HFFc6 (cell line): ENCODE measurements at places on chromosomes 12 and 14. TPM values are rescaled to one million over a fixed set of nuclear protein-coding genes. Genes with fewer than 3 reads are reported as not detected.

GRCh38 chr14:75359098-75359497, 68.7 kb upstream of the JDP2 start:
- DNase-seq, result no peak
- H3K4me3 ChIP-seq, result no peak overlapping the region
- no peak overlapping the region for H3K27ac ChIP-seq
- no peaks in the 10 kb centered on the region for H3K4me1 ChIP-seq
- peaks cover 42% of the 10 kb centered on the region for H3K27me3 ChIP-seq

DNA sequence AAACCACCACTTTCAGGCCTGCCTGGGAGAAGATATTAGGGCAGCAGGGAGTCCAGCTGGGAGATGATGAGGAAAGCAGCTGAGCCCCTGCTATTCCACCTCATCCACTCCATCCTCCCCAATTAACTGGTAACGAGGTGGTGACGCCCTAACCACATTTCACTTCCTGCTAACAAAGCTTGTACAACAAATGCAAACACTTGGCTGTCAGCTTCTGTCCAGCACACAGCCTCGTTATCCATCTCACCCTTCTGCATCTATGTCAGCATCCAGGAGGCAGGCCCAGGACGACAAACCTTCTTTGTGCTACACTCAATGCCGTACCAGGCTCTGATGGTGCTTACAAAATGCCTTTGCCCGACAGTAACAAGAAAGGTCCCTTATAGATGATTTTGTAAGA, 225.4 kb downstream of the APAF1 start:
- H3K27me3 ChIP-seq, result no peaks in the 10 kb centered on the region; the same call in 1 of the 2 replicates
- no peaks in the 10 kb centered on the region for H3K36me3 ChIP-seq
- no peaks in the 10 kb centered on the region for H3K4me1 ChIP-seq
- no peak overlapping the region for H3K4me3 ChIP-seq

DNA sequence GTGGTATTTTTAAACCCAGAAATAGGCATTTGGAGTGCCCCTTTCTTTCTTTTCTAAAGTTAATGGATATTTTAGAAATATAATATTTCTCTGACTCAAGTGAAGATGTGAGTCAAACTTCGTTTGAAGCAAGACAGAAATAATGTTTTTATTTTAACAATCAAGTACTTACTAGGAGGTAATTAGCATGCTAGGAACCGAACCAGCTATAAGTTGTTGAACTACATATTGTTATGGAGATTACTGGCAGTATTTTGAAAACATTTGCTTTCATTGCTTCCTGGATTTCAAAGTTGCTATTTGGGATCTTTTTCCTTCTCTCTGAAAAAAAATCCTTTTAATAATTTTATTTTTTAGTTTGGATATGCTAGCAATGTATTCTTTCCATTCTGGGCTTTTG, 225.2 kb downstream of the NEDD1 start:
- no peak overlapping the region for H3K27ac ChIP-seq
- H3K4me3 ChIP-seq, result no peak overlapping the region
- no peaks in the 10 kb centered on the region for H3K4me1 ChIP-seq
- H3K36me3 ChIP-seq, result no peaks in the 10 kb centered on the region

TAS2R30 gene
- 0.26 and 0.34 TPM in 2 replicates for total RNA-seq

- H3K36me3 ChIP-seq, result peaks cover 8% of the 10 kb centered on the region; the same call in 1 of the 2 replicates
- H3K4me1 ChIP-seq, result no peaks in the 10 kb centered on the region
- H3K4me3 ChIP-seq, result no peak overlapping the region
- no peak for DNase-seq
- H3K27ac ChIP-seq, result no peak overlapping the region
- peaks cover 4% of the 10 kb centered on the region; the same call in 1 of the 2 replicates for H3K27me3 ChIP-seq
Measured at GRCh38 chr12:48043771-48044170, 39.5 kb upstream of the COL2A1 start.

OR6C3 gene
- total RNA-seq, result not detected in 3 replicates

DNA sequence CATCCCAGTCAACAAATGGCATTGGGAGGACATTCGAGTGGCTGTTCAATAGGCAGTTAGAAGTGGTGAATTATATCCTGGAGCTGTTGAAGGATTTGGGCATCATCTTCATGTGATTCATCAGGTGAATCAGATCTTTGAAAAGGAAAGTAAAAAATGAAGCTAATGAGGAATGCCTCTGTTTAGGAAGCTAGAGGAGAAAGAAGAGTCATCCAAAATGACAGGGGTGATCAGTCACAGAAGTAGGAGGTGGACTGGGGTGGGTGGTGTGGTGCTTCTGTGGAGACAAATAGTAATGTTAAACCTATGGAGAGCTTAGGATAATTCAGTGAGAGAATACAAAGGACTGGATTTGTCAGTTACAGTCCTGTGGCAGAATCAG, 32.7 kb downstream of the DIP2B start:
- peak overlapping the region; percentile 82 for H3K4me3 ChIP-seq
- DNase-seq, result peak; percentile 85
- H3K27ac ChIP-seq, result peak overlapping the region; percentile 90
- H3K27me3 ChIP-seq, result peaks cover 4% of the 10 kb centered on the region
- peaks cover 24% of the 10 kb centered on the region for H3K4me1 ChIP-seq

GRCh38 chr12:92257261-92257660, 111.6 kb upstream of the BTG1 start:
- peaks cover 38% of the 10 kb centered on the region for H3K4me1 ChIP-seq
- H3K27me3 ChIP-seq, result no peaks in the 10 kb centered on the region
- no peak for DNase-seq
- no peak overlapping the region for H3K4me3 ChIP-seq
- no peak overlapping the region for H3K27ac ChIP-seq

GRCh38 chr12:79127271-79127751, 262.7 kb downstream of the SYT1 start:
- no peaks in the 10 kb centered on the region; the same call in 1 of the 2 replicates for H3K27me3 ChIP-seq
- H3K4me1 ChIP-seq, result peaks cover 26% of the 10 kb centered on the region
- DNase-seq, result peak; percentile 85
- H3K4me3 ChIP-seq, result no peak overlapping the region
- H3K36me3 ChIP-seq, result no peaks in the 10 kb centered on the region

DNA sequence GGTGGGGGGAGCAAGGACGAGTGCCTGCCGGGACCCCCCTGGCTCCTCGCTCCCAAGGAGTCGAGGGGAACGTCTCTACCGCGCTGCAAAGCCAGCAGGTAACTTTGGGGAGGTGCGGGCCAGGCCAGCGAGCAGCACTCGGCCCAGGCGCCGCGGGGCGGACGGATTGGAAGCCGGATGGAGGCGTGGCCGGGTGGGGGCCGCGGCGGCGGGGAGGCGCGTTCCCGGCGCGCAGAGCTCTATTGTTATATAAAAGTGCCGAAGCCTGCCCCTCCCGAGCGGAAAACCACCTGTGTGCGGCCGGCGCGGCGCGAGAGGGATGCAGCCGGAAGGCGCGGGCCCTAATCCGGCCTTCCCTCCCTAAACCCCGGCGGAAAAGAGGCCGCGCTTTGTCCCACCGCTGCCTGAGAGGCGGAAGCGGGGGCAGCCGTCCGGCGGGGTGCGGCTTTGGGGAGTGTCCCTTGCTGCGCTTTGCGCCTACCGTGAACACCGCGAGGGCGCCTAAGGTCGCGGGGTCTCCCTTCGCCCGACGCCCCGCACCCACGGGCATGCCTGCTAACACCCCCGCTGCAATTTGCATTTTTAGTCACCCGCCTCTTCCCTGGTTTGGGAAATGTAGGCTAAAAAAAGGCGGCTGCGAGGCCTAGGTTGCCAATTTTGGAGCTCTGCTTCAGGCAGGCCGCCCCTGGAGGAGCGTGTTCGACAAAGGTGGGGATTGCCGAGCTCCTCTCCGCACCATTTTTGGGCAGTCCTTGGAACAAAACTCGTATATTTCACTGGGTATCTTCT, 1.7 kb upstream of the DUSP6 start:
- peak overlapping the region; percentile 96 for H3K4me3 ChIP-seq
- peaks cover 45% of the 10 kb centered on the region for H3K4me1 ChIP-seq
- peak; percentile 62 for DNase-seq
- H3K27me3 ChIP-seq, result peaks cover 16% of the 10 kb centered on the region

GRCh38 chr12:64672925-64673409, 62.7 kb downstream of the RASSF3 start:
- peaks cover 50% of the 10 kb centered on the region for H3K4me1 ChIP-seq
- H3K27me3 ChIP-seq, result no peaks in the 10 kb centered on the region
- no peak overlapping the region for H3K27ac ChIP-seq
- no peak for DNase-seq
- H3K4me3 ChIP-seq, result no peak overlapping the region

DNA sequence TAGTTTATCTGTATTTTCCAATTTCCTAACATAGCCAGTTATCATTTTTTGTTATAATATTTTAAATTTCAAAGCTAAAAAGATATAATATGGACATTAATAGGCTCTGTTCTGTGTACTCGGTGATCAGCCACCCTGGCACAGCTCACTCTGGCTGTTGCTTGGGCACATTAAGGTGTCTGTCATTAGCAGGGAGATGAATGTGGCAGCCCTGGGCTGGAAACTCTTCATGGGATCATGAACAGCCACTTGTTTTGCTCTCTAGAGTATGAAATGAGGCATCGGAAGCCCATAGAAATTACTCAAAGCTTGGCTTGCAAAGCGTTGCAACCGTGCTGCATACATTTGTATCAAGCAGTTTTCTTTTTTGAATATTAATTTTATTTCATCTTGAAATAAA, 233.2 kb downstream of the DACT1 start:
- H3K4me3 ChIP-seq, result no peak overlapping the region
- H3K36me3 ChIP-seq, result no peaks in the 10 kb centered on the region
- no peak for DNase-seq
- H3K27ac ChIP-seq, result no peak overlapping the region
- H3K4me1 ChIP-seq, result peaks cover 20% of the 10 kb centered on the region

GRCh38 chr14:60848066-60848465, 113.5 kb downstream of the MNAT1 start:
- DNase-seq, result no peak
- H3K4me3 ChIP-seq, result no peak overlapping the region
- H3K36me3 ChIP-seq, result peaks cover 66% of the 10 kb centered on the region
- no peaks in the 10 kb centered on the region for H3K4me1 ChIP-seq
- no peaks in the 10 kb centered on the region; the same call in 1 of the 2 replicates for H3K27me3 ChIP-seq

DNA sequence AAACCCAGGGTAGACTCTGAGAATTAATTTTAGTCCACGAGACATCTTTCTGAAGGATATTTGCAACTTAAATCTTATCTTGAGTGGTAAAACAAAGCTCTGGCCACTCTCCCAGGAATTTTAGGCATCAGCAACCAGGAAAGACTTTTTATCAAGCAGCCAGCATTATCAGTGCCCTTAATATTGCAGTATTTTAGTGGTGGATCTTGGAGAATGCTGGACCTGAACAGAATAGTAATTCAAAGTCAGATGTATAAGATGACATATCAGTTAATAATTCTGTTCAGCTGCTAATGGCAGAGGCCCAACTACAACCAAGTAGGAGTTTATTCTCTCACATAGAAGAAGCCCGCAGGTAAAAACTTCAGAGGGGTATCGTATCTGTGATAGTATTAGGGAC, 59.0 kb upstream of the CRY1 start:
- DNase-seq, result no peak
- H3K4me1 ChIP-seq, result no peaks in the 10 kb centered on the region
- H3K36me3 ChIP-seq, result no peaks in the 10 kb centered on the region; the same call in 1 of the 2 replicates
- H3K27me3 ChIP-seq, result peaks cover 3% of the 10 kb centered on the region; the same call in 1 of the 2 replicates
- no peak overlapping the region for H3K27ac ChIP-seq

PTGDR gene
- not detected in 2 replicates for total RNA-seq

- H3K4me1 ChIP-seq, result no peaks in the 10 kb centered on the region
- H3K4me3 ChIP-seq, result no peak overlapping the region
- no peak overlapping the region for H3K27ac ChIP-seq
- no peaks in the 10 kb centered on the region for H3K36me3 ChIP-seq
- H3K27me3 ChIP-seq, result no peaks in the 10 kb centered on the region
- no peak for DNase-seq
Measured at GRCh38 chr14:83355609-83356008, 1822.0 kb upstream of the SEL1L start.

DNA sequence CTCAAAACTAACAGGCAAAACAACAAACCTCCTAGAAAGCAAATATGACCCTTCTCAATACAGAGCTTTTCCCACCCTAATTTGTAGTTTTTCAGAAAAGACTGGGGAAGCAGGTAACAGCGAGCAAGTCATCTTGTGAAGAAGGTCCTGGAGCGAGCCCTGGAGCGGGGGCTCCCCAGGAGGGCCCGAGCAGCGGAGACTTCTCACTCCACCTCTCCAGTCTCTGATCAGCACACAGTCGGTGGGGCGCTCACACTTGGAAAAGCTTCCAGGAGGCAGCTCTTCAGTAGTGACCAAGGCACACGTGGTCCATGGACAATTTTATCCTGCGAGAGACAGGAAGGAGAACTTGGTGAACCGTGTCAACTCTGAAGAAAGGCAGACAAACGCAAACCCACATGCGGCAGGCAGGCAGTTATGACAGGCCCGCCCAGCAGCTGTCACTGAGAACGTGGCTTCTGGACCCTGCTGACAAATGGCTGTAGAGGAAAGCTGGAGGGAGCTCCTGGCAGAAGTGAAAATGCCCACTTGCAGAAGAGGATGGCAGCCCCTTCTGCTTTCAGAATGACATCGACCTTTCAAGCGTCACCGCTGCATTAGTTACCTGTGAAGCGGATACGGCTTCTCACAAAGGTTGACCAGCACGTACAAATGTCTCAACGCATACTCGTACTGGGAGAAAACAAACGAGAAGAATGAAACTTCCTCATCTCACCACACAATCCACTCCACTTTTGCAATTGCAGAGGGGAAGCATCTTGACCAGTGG, 44.2 kb downstream of the LGMN start:
- H3K4me1 ChIP-seq, result peaks cover 8% of the 10 kb centered on the region
- no peak for DNase-seq
- no peak overlapping the region for H3K4me3 ChIP-seq
- H3K36me3 ChIP-seq, result no peaks in the 10 kb centered on the region
- H3K27ac ChIP-seq, result no peak overlapping the region

MYL2 gene
- not detected in 3 replicates for total RNA-seq

- DNase-seq, result no peak
- peaks cover 9% of the 10 kb centered on the region for H3K27me3 ChIP-seq
- no peak overlapping the region for H3K4me3 ChIP-seq
- H3K27ac ChIP-seq, result no peak overlapping the region
Measured at GRCh38 chr12:125149160-125150108, 84.2 kb downstream of the AACS start.

- DNase-seq, result no peak
- peaks cover 18% of the 10 kb centered on the region for H3K36me3 ChIP-seq
- peak overlapping the region; percentile 50; the same call in 1 of the 2 replicates for H3K4me3 ChIP-seq
- peaks cover 2% of the 10 kb centered on the region; the same call in 1 of the 2 replicates for H3K27me3 ChIP-seq
- H3K27ac ChIP-seq, result peak overlapping the region; percentile 100
Measured at GRCh38 chr12:93679308-93679925, 2.2 kb downstream of the CRADD start.
